Activated CD8-positive, alpha-beta memory T cell treated with anti-CD3 and anti-CD28 coated beads, Interleukin-2, amount 50 U/mL, for 48 hours (primary cell): ENCODE measurements at places on chromosomes 6 and 20.

DNA sequence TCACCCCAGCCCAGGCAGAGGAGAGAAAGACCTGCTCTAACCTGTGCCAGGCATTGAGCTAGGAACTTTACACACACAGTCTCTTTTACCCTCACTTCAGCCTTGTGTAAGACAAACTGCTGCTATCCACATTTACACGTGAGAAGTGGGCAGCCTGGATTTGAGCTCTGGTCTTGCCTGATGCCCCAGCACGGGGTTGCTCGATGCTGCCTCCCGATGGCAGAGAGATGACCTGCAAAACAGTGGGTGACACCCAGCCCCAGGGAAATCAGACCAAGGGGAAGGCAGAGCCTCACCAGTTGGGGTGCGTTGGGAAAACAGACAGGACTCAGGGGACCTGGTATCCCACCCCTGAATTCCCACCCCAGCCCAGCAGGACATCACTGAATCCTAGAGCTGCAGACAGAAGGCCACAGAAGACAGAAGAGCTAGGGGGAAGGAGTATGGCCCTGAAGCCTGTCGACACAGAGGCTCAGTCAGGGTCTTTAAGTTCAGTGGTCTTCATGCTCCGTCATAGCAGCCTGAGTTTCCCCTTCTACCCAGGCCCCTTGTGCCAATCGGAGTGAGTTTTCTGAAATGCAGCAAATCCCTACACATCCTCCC lies 990 bp downstream of the BPI start:
- DNase-seq: peak; percentile 59

GRCh38 chr6:46243754-46244153 lies 73.0 kb upstream of the ENPP5 start:
- no peak for DNase-seq

- no peak for DNase-seq
These were observed 113.3 kb downstream of the SASH1 start for GRCh38 chr6:148455674-148456558.

DNA sequence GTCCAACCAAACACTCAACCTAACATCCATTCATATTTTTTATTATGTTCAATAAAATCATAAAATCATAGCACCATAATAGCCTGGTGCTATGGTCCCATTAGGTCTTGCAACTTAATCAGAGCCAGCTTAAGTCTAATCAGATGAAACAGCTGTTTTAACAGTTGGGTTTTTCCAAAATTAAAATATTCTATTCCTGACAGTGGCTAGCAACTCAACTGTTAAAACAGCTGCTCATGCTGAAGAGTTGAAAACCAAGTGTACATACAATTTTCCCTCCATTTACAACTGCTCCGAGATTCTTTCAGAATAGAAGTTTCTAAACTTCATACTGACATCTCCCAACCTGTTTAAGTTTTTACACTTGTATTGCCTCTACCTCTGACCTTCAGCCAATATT lies 89.5 kb downstream of the UBE3D start:
- no peak for DNase-seq

DNA sequence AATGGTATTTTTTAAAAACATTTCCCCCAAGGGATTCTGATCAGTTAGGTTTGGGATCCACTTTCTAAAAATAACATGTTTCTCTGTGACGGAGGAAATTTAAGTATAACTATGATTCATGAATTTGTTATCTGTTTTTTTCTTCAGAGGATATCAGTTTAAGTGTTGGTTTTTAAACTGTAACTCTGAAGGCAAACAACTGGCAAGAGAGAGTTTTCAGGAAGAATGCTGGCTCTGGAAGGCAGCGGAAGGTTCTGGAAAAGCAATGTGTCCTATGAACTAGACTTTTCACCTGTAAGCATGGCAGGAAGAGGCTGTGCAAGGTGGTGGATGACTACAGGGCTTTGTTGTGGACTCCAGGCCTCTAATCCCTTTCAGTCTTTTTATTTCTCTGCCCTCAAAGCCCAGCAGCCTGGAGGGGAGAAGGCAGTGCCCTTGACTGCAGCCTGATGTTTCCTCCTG lies 153.1 kb downstream of the GMPR start:
- DNase-seq: no peak

GRCh38 chr6:106181664-106182418 lies 95.7 kb downstream of the PRDM1 start:
- DNase-seq: no peak

GRCh38 chr20:63116412-63117106 lies 99.4 kb downstream of the YTHDF1 start:
- DNase-seq: peak; percentile 61

DNA sequence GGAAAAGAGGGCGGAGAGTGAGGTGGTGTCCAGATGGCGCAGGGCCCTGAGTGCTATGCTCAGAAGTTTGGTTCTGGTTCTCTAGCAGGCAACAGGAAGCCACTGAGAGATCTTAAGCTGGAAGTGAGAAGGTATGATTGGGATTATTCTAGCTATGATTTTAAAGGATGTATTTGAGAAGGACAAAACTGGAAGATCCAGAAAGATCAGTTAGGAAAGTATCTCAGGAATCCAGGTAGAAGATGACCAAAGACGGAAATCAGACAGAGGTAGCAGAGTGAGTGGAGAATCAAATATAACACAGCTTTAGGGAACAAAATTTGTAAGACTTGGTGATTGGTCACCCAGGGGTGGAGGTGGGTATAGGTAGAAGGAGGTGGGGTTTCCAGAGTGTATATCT lies 5.8 kb downstream of the SYNE1 start:
- DNase-seq: no peak

GRCh38 chr6:147528511-147529145 lies 20.1 kb downstream of the SAMD5 start:
- DNase-seq: no peak
